ENCODE measurements at places on chromosomes 3 and 15.
A peak's percentile ranks its signal among the peaks of the same experiment; 100 is the strongest.

GRCh38 chr15:58536414-58536813 lies 104.6 kb downstream of the LIPC start:
- no peak for DNase-seq

GRCh38 chr3:57833763-57834162 lies 77.7 kb downstream of the SLMAP start:
- DNase-seq = no peak

DNA sequence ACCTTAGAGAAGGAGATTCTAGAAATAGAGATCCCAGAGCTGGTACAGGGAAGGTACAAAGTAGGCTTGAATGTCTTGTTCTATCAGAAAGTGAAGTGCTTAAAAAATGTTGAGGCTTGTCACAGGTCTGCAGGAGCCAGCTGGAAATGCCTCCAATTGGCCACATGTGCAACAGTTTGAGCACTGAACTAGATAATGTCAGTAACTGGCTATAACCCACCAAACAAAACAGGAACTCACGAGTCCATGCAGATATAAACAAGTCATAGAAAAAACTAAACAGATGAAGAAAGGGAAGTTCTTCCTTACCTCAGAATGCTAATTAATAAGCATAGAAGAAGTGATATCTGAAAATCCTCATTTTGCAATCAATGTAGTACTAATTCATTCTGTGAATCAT lies 11.9 kb upstream of the TF start:
- DNase-seq = no peak

GRCh38 chr3:165644331-165644730 lies 192.9 kb downstream of the BCHE start:
- DNase-seq = no peak

GRCh38 chr15:89361451-89362202 lies 27.0 kb upstream of the POLG start:
- DNase-seq = peak; percentile 4
